ENCODE measurements at places on chromosomes 7 and 10.
A peak's percentile ranks its signal among the peaks of the same experiment; 100 is the strongest.

GRCh38 chr7:116592041-116592355, 67.2 kb downstream of the CAV1 start:
- no peak for DNase-seq
- no peaks in the 10 kb centered on the region for H3K27me3 ChIP-seq
- H3K4me1 ChIP-seq, result no peaks in the 10 kb centered on the region
- H3K4me3 ChIP-seq, result no peak overlapping the region
- H3K36me3 ChIP-seq, result no peaks in the 10 kb centered on the region

DNA sequence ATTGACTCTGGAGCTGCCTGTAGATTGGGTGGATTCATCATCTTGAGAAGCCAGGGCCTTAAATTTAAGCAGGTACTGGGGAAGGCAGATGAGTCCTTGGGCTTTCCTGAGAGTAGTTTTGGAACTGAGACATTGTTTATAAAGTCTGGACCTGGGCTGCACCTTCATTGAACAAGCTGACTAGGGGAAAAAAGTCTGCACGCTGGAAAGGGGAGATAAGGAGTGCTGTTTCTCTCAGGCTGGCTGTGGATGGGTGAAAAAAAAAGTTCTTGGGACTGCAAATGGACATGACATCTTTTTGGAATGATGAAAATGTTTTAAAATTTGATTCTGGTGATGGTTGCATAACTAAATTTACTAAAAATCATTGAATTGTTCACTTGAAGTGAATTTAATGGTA, 12.0 kb downstream of the SEC24C start:
- H3K4me1 ChIP-seq, result peaks cover 5% of the 10 kb centered on the region
- peaks cover 79% of the 10 kb centered on the region for H3K36me3 ChIP-seq
- no peak overlapping the region for H3K4me3 ChIP-seq
- H3K27me3 ChIP-seq, result no peaks in the 10 kb centered on the region

DNA sequence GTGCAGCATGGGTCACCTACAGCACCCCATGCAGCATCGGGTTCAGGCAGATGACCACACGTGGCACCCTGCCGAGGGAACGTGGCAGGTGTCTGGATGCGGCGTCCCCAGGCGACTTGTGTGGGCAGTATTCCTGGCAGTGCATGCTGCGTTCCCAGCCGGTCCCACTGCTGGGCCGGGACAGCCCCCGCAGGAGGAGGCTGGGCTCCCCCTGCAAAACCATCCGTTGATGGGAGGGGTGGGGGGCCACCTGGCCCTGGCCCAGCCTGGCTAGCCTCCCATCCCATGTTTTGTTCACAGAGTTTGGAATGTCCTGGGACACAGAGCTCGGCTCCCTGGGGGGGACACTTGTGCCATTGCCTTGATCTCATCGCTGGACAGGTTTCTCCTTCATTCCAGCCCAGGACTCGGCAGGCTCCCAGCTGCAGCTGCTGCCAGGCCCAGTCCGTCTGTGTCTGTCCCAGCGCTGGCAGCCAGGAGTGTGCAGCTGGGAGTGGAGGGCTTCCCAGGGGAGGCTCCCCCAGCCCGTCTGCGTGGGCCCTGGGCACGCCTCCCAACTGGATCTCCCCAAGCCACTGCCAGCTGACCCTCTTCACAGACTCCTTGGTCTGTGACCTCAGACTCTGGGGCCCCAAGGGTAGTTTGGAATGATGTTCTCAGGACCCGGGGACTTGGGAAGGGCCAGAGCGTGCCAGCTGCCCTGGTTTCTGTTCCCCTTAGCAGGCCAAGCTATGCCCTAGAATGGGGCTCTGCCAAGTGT, 32.6 kb downstream of the TMEM270 start:
- H3K4me1 ChIP-seq, result no peaks in the 10 kb centered on the region
- H3K36me3 ChIP-seq, result no peaks in the 10 kb centered on the region
- DNase-seq, result no peak
- peak overlapping the region; percentile 57 for H3K27ac ChIP-seq
- no peaks in the 10 kb centered on the region for H3K27me3 ChIP-seq
- no peak overlapping the region for H3K4me3 ChIP-seq

GRCh38 chr10:15144788-15145187, 23.7 kb downstream of the NMT2 start:
- no peak overlapping the region for H3K4me3 ChIP-seq
- DNase-seq, result no peak
- no peak overlapping the region for H3K27ac ChIP-seq
- H3K27me3 ChIP-seq, result no peaks in the 10 kb centered on the region

DNA sequence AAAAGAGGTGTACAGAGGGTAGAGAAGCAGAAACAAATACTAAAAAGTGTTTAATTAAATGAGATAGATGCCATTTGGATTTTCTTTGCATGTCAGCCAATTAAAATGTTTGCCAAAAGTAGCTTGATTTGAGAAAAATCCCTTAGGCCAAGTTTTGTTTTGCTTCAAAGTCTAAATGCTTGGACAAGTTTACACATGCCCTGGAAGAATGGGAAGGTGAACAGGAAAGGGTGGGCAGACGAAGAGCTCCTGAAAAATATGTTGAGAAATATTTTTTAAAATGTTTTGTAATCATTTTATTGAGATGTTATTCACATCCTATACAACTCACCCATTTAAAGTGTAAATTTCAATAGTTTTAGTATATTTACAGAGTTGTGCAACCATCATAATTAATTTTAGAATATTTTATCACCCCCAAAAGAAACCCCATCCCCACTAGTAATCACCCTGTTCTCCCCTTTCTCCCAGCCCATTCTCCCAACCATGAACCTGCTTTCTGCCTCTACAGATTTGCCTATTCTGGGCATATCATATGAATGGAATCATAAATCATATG, 98.5 kb upstream of the ANK3 start:
- H3K27ac ChIP-seq, result no peak overlapping the region
- no peaks in the 10 kb centered on the region for H3K4me1 ChIP-seq
- H3K36me3 ChIP-seq, result no peaks in the 10 kb centered on the region
- H3K27me3 ChIP-seq, result no peaks in the 10 kb centered on the region
- DNase-seq, result no peak
- no peak overlapping the region for H3K4me3 ChIP-seq

GRCh38 chr7:90833443-90833842, 237.3 kb downstream of the CDK14 start:
- no peak overlapping the region for H3K4me3 ChIP-seq
- no peak for DNase-seq
- no peaks in the 10 kb centered on the region for H3K27me3 ChIP-seq
- no peaks in the 10 kb centered on the region for H3K36me3 ChIP-seq

- DNase-seq, result no peak
- no peak overlapping the region for H3K4me3 ChIP-seq
- no peak overlapping the region for H3K27ac ChIP-seq
- H3K27me3 ChIP-seq, result peaks cover 18% of the 10 kb centered on the region
- no peaks in the 10 kb centered on the region for H3K36me3 ChIP-seq
- H3K4me1 ChIP-seq, result no peaks in the 10 kb centered on the region
Observed at GRCh38 chr10:114053946-114054345, 10.3 kb downstream of the ADRB1 start.

DNA sequence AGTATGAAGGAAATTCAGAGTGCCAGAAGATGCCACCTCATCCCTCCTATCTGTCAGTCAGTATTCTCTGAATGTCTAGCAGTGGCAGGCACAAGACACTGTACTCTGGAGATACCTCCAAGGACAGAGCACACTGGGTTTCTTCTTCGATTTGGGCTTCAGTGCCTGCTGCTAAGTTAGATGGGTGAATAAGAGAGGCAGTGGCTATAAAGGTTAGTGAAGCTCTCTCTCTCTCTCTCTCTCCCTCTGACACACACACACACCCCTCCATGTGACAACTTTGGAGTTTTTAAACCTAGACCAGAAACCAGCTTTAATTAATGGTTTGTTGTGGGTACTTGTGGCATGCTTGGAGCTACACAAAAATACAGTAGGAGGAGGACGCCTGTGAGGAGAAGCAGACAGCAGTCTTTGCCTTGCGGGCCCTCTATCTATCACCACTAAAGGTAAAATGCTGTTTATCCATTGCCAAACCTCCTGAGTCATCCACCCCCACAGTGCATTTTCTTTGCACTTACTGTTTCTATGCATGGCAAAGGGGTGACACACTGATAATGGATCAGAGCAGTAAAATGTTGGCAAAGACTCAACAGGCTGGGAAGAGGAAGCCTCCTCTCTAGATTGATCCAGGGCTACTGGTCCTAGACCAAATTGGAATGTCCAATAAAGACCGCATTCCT, 102.5 kb downstream of the TRIL start:
- no peaks in the 10 kb centered on the region for H3K4me1 ChIP-seq
- H3K4me3 ChIP-seq, result no peak overlapping the region
- no peak overlapping the region for H3K27ac ChIP-seq
- DNase-seq, result no peak
- no peaks in the 10 kb centered on the region for H3K36me3 ChIP-seq
- H3K27me3 ChIP-seq, result peaks cover 34% of the 10 kb centered on the region

- no peak overlapping the region for H3K27ac ChIP-seq
- H3K4me1 ChIP-seq, result peaks cover 5% of the 10 kb centered on the region
- H3K36me3 ChIP-seq, result no peaks in the 10 kb centered on the region
- no peak for DNase-seq
Observed at GRCh38 chr10:110618230-110618610, 25.9 kb upstream of the RBM20 start.

- no peaks in the 10 kb centered on the region for H3K36me3 ChIP-seq
- no peak overlapping the region for H3K4me3 ChIP-seq
- DNase-seq, result no peak
- peaks cover 11% of the 10 kb centered on the region for H3K27me3 ChIP-seq
Observed at GRCh38 chr10:51876503-51876902, 177.1 kb upstream of the CSTF2T start.

DNA sequence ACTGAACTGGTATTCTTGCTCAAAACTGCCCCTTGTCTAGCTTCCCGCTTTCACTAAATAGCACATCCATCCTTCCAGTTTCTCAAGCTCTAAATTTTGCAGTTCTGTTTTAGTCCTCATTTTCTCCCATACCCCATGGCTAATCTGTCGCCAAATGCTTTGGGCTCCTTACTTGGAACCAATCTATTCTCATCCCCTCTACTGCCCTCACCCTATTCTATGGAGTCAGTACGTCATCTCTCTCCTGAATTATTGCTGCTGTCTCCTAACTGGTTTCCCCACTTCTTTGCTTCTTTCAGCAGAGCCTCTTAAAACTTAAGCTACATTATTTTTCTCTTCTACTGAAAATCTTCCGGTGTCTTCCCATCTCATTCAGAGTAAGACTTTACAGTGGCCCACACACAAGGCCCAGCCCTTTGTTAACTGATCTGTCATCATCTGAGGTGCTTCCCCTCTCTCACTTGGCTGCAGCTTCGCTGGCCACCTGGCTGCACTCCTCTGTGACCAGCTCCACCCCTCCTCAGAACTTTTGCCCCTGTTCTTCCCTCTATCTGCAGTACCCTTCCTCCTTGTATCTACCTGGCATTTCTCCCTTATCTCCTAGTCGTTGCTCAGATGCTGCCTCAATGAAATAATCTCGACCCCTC, 9.9 kb downstream of the STARD3NL start:
- peaks cover 10% of the 10 kb centered on the region for H3K36me3 ChIP-seq
- H3K27me3 ChIP-seq, result no peaks in the 10 kb centered on the region
- no peak overlapping the region for H3K27ac ChIP-seq
- peaks cover 13% of the 10 kb centered on the region for H3K4me1 ChIP-seq
- DNase-seq, result no peak
- no peak overlapping the region for H3K4me3 ChIP-seq

DNA sequence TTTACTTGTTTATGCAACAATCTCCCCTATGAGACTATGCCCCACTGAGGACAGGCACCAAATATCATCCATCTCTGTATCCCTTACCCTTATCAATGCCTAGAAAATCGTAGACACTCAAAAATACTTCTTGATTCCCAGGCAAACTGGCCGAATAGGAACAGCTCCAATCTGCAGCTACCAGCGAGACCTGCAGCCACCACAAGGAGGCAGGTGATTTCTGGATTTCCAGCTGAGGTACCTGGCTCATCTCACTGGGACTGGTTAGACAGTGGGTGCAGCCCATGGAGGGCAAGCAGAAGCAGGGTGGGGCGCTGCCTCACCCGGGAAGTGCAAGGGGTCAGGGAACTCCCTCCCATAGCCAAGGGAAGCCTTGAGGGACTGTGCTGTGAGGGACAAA, 10.8 kb upstream of the PPP1R3C start:
- no peaks in the 10 kb centered on the region for H3K4me1 ChIP-seq
- peaks cover 7% of the 10 kb centered on the region for H3K27me3 ChIP-seq
- H3K27ac ChIP-seq, result no peak overlapping the region
- H3K4me3 ChIP-seq, result no peak overlapping the region
- DNase-seq, result peak; percentile 80
